GM12878 (cell line): ENCODE measurements at places on chromosomes 6 and 20. TPM values are rescaled to one million over a fixed set of nuclear protein-coding genes. Genes with fewer than 3 reads are reported as not detected.

The LATS1 gene
- polyA plus RNA-seq = 8.6 and 11.1 TPM in 2 replicates

The MMP24 gene
- polyA plus RNA-seq = 0.06 TPM in 1 of 2 replicates, not detected in the other

- no peak for DNase-seq
Observed at GRCh38 chr20:60062431-60063047, 104.3 kb downstream of the CDH26 start.

- no peak for DNase-seq
Observed at GRCh38 chr6:101509536-101509935, 116.0 kb downstream of the GRIK2 start.

- no peak for DNase-seq
Observed at GRCh38 chr20:63704749-63705117, 3.0 kb downstream of the ARFRP1 start.

DNA sequence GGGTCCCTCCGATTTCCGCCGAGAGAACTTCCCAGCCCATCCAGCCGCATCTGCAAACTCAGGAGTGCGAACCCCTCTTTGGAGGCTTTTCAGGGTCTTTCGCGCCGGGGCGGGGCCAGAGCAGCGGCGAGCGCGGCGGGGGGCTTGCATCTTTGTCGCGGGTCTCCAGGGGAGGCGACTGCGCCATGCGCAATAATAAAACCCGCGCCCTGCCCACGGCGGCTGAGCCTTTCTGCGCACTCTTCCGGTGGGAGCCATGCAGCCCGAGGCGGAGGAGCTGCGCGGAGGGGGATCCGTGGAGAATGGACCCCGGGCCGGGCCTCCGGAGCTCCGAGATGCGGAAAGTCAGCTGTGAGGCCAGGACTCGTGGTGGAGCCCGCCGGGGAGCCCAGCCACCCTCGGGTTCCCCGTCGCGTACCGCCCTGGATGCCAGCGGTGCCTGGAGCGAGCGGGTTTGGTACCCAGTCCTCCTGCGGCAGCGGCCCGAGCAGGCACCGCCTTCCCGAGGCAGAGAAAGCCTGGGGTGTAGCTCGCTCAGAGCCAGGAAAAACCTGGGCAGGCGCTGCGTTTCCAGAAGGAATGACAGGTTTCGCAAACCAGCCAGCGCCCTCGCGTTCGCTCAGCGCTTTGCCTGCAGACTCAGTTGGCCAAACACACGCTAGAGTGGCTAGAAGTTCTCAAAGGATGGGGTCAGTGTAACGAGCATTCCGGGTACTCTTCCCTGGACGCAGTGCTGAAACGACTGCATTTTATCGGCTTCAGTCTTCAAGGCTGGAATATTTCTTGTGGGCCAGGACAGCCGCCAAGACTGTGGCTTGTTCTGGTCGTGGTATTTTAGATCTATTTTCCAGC, 1.2 kb downstream of the AKAP12 start:
- no peak for DNase-seq

DNA sequence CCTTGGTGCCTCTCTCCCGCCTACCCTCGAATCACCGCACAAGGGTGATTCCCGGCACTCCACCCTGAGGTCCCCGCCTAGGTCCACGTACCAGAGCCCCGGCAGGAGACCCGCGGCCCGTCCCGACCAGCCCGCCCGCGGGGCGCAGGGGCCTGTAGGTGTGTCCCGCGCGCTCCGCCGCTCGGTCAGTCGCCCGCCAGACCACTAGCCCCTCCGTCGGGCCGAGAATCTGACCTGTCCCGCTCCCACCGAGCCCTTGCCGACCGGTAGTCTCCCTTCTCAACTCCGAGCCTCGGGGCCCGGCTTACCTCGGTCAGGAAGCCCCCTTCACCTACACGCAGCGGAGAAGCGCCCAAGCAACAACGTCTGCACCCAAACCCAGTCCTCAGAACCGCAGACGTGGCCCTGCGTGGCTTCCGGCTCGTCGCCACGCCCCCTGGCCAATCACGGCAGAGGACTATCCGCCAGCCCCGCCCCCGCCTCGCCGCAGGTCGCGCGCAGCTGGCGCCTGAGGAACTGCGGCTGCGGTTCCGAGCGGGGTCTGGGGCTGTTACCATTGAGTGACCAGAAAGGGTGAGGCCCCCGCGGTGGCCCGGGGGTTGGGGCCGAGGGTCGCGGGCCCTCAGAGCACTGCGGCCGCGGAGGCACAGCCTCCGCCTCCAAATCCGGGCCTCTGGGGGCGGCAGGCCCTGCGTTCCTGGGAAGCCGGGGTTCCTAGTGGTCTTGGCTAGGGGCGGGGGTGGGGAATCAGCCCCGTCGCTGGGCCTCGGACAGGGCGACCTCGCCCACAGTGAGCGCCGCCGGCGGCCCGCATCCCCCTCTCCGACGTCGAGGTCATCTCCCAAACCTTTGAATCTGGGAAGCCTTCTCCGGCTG, at the start of the genes PGM3 and RWDD2A:
TSS of gene PGM3 (minus strand) at position 395 of the 876 bp plus-strand sequence. CDS start 2,253 bp downstream, outside the sequence.
TSS of gene RWDD2A (plus strand) at position 487 of the 876 bp plus-strand sequence. CDS start 1,095 bp downstream, outside the sequence.
- peak; percentile 56 for DNase-seq

DNA sequence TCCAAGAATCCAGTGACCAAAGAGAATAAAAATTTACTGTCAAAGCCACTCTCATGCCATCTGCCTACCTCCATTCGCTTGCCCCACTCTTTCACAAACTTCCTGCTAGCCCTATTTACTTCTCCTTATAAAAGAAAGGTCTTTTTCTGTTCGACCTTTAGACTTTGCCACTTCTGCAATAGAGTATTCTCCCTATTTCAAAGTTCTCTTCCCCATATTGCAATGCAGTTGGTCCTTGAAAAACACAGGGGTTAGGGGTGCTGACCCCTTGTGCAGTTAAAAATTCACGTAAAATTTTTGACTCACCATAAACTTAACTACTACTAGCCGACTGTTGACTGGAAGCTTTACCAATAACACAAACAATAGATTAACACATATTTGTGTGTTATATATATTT, 15.0 kb downstream of the CCN2 start:
- DNase-seq = no peak

GRCh38 chr6:100565439-100566104, 100.9 kb upstream of the SIM1 start:
- DNase-seq = no peak

- no peak for DNase-seq
Observed at GRCh38 chr6:91081452-91082067, 494.7 kb upstream of the MAP3K7 start.

GRCh38 chr6:136864676-136865075, 42.3 kb downstream of the PEX7 start:
- DNase-seq = no peak
